Activated CD4-positive, alpha-beta T cell treated with anti-CD3 and anti-CD28 coated beads for 36 hours (primary cell): ENCODE measurements at places on chromosomes 4 and X.

- DNase-seq = no peak
Observed at GRCh38 chr4:123433573-123433972, 37.0 kb downstream of the SPRY1 start.

DNA sequence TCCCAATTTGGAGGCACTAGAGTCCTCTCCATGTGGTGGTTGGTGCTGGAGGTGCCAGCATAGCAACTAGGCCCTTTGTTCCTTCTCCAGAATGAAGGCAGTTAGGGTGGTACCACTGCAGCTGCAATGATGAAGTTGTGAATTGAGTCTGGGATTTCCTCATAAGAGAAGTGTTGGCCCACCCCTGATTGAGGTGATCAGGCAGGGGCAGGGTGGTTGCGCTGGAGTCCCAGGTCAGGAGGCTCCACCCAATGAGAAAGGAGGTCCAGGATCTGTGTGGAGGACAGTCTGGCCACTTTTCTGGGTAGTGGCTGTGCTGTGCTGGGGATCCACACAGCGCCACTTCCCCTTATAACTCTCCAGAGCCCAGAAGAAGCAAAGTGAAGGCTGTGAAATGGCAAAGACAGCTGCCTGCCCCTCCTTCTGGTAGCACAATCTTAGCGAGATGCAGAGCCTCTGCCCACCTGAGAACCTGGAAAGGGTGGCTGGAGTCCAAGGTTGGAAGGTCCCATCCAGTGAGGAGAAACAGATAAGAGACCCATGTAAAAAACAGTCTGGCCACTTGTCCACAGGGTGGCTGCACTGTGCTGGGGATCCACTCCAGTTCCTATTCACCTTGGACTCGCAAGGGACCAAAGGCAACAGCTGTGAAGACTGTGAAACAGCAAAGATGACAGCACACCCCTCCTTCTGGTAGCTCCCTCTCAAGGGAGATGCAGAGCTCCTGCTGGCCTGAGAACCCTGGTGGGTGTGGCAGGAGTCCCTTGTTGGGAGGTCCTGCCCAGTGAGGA lies 124.6 kb downstream of the RRAGB start:
- no peak for DNase-seq

DNA sequence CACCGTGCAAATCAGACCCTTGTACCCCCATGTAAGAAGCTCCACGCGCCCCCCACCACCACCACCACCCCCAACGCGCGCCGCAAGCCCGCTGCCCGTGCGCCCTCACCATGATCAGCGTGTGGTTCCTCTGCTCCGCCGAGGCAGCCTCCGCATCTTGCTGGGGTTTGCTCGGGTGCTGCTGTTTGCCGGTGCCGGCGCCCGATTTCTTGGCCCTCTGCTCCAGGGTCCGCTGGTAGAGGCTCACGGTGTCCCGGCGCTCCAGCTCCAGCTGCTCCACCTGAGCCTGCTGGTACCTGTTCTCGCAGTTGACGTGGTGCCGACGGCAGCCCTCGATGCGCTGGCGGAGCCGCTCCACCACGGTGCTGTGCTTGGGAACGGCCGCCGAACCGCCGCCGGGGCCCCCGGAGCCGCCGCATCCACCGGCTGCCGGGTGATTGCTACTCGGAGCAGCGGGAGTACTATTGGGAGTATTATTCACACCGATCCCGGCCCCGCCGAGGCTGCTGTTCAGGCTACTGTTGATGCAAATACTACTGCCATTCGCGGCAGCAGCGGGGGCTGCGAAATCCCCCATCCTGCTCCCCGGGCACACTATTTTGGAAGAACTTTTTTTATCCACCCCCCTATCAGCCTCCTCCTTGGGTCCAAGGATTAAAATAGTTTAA lies 1.1 kb downstream of the MAML3 start:
- DNase-seq = peak; percentile 69

GRCh38 chrX:21683941-21684340 lies 25.8 kb upstream of the KLHL34 start:
- DNase-seq = no peak

GRCh38 chrX:109841869-109842579 lies 109.0 kb upstream of the ACSL4 start:
- DNase-seq = peak; percentile 6
